ENCODE measurements at places on chromosomes 13 and 19. TPM values are rescaled to one million over a fixed set of nuclear protein-coding genes. Genes with fewer than 3 reads are reported as not detected.

Gene MYPOP
- 6.1 TPM for total RNA-seq

DNA sequence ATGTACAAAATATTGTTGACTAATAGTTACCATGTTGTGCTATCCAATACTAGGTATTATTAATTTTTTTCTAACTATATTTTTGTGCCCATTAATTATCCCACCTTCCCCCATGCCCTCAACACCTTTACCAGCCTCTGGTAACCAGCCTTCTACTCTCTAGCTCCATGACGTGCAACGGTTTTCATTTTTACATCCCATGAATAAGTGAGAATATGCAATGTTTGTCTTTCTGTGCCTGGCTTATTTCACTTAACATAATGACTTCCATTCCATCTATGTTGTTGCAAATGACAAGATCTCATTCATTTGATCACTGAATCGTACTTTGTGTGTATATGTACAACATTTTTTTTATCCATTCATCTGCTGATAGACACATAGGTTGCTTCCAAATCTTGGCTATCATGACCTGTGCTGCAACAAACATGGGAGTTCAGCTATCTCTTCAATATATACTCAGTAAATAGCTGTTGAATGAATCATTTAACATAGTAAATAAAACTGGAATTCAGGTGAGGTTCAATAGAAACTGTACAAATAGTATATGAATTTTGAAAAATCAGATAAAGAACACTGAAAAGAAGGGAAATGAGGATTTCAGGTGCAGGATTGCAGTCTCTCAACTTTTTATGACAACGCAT is 509.0 kb upstream of the MIR17HG start:
- no peaks in the 10 kb centered on the region for H3K27me3 ChIP-seq
- DNase-seq = no peak
- H3K36me3 ChIP-seq = no peaks in the 10 kb centered on the region
- no peaks in the 10 kb centered on the region for H3K4me1 ChIP-seq

DNA sequence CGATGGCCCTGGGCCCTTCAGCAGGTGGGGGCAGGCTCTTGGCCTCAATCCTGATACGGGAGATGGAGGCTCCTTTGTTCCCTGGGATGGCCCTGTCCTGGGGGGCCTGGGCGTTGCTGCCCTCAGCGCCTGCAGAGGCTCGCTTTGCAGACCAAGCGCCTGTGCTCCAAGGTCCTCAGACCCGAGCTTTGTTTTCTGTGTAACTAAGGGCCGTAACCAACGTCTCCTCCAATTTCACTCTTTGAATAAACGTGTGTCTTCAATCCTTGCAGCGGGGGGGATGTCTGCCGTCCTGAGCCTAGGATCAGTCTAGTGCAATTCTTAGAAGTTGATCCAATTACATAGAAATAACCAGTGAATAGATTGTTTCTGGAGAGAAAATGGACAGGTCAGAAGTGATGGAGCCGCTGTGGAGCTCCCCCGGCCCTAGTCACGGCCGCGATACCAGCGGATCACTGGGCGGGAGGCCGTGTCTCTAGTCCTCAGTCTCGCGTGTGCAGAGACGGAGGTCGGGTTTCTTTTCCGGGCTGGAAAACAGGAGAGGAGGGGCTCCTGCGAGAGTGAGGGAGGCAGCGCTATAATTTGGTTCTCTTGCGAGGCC is 5.3 kb downstream of the PTBP1 start:
- no peak for DNase-seq
- H3K27ac ChIP-seq = no peak overlapping the region
- peak overlapping the region; percentile 60 for H3K4me3 ChIP-seq
- H3K4me1 ChIP-seq = peaks cover 50% of the 10 kb centered on the region

DNA sequence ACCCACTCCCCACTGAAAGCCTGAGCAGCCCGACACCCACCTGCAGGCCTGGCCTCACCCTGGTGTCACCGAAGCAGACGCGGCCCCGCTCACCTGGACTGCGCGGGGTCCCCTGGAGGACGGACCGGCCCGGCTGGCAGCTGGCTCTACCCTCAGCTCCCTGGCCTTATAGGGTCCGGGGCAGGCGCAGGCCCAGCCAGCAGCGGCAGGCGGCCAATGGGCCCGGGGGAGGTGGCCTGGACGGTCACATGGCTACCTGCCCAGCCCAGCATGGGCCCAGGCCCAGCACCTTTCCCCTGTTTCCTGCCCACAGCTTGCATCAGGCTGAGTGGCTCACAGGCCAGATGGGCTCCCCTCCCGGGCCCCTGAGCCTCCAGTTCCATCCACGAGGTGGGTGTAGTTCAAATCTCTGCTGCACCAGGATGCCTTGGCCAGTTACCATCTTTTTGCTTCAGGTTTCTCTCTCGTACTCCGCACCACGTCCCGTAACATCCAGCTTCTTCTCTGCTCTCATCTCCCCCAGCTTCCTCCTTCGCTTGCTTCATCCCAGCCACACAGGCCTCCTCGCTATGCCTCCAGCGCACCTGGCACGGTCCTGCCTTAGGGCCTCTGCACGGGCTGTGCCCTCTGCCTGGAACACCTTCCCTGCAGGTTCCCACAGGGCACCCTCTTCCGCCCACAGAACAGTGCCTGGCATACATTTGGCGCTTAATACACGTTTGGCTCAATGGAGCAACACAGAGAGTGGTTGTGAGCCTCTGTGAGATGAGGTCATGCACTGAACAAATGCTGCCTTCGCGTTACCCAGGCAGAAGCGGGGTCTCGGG is at the start of gene PLIN4:
PLIN4 (minus strand) TSS at position 142 of the 827 bp plus-strand sequence. CDS start 214 bp downstream, outside the sequence.
- H3K4me1 ChIP-seq = peaks cover 21% of the 10 kb centered on the region
- peak within 1 kb of the TSS; percentile 62 for H3K4me3 ChIP-seq
- no peak for DNase-seq

GRCh38 chr13:101979825-101980224 is 422.0 kb downstream of the FGF14 start:
- no peak overlapping the region for H3K4me3 ChIP-seq
- no peaks in the 10 kb centered on the region for H3K36me3 ChIP-seq
- H3K27me3 ChIP-seq = no peaks in the 10 kb centered on the region
- H3K4me1 ChIP-seq = no peaks in the 10 kb centered on the region
- no peak overlapping the region for H3K27ac ChIP-seq

DNA sequence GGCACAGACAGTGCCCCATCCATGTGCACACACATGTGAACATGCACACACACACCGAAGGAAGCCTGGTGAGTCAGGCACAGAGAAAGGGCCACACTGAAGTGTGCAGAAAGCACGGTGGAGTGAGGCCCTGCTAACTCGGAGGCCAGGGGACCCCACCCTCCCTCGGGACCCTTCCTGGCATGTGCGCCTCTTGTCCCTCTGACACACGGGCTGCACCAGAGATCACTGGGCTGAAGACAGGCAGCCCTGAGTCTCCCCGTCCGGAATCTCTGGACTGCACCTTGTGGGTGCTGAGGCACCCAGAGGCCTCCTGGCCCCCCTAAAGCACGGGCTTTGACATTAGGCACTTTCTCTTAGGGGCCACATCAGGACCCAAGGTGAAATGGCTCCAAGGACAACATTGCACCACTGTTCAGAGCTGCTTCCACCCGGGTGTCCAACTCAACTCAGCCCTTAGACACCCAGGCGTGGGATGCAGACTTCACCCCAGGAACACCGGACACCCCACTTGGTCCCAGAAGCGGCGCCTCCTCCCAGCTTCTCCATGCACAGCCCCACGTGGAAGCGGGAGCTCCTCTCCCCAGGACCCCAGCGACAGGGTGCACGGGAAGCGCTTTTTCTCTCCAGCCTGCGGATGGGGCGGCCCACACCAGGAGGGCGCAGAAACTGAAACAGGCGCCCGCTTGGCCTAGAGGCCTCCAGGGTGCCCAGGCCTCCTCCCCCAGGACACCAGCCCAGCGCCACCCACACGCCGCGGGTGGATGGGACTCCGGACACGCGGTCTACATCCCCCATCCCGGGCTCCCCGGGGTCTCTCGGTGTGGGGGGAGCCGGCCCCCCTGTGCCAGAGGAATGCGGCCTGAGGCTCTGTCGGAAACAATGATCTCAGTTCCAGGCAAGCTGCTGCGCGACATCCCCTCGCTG is 90.2 kb downstream of the SPACA7 start:
- no peaks in the 10 kb centered on the region for H3K27me3 ChIP-seq
- no peak overlapping the region for H3K27ac ChIP-seq
- DNase-seq = no peak
- no peak overlapping the region for H3K4me3 ChIP-seq
- no peaks in the 10 kb centered on the region for H3K36me3 ChIP-seq
